ENCODE measurements at places on chromosomes 7 and 10.
A peak's percentile ranks its signal among the peaks of the same experiment; 100 is the strongest.

GRCh38 chr7:135924302-135924701 lies 52.9 kb downstream of the MTPN start:
- no peak for DNase-seq

GRCh38 chr7:85890244-85890811 lies 703.5 kb upstream of the SEMA3D start:
- DNase-seq = peak; percentile 29

GRCh38 chr10:12873172-12873571 lies 128.3 kb downstream of the CCDC3 start:
- no peak for DNase-seq

DNA sequence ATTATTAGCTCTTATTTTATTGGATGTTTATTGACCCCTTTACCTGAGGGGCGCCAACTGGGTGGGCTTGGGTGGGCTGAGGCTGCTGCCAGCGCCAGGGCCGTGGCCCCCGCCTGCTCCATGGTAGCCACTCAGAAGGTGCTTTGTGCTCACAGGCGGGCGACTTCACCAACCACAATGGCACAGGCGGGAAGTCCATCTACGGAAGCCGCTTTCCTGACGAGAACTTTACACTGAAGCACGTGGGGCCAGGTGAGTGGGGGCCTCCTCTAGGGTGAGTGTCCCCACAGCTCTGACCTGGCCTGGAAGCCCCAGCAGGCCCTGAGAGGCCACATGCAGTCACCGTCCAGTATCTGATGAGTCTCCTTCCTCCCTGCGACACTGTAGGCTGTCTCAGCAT lies 4.1 kb downstream of the PPIF start:
- DNase-seq = no peak

GRCh38 chr7:37974711-37975110 lies 54.3 kb downstream of the EPDR1 start:
- DNase-seq = peak; percentile 5

- DNase-seq = no peak
Observed at GRCh38 chr7:80453699-80454340, 58.0 kb downstream of the GNAT3 start.

GRCh38 chr10:63547628-63548360 lies 26.6 kb downstream of the REEP3 start:
- peak; percentile 70 for DNase-seq

DNA sequence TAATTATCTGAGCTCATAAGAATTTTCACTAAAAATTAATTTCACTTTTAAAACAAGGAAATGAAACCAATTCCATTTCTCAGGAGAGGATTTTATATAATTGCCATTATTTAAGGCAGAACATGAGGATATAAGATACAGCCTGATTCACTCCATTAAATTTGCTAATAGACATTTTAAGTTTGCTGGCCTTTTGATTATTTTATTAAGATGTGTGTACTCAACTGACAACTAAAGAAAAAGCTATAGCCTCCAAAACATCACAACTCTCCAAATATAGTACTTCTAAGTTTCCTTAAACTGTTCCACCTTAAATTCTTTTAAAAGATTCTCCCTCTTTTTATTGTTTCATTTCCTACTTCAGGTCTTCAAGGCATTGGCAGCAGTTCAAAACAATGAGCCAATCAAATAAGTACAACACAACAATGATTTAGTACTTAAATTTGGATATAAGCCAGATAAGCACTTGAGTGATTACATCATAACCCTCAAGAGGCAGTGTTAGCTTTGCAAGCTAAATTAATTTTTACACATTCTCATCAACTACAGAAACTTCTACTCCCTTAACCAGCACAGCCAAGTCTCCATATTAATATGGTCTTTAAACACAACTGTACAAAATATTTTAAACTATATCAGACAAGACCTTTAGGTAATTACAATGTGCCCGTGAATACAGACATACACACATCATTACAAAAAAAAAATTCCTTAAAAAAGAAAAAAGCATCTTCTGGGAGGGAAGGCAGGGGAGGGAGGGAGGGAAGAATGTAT lies 121.8 kb downstream of the KMT2C start:
- peak; percentile 96 for DNase-seq

DNA sequence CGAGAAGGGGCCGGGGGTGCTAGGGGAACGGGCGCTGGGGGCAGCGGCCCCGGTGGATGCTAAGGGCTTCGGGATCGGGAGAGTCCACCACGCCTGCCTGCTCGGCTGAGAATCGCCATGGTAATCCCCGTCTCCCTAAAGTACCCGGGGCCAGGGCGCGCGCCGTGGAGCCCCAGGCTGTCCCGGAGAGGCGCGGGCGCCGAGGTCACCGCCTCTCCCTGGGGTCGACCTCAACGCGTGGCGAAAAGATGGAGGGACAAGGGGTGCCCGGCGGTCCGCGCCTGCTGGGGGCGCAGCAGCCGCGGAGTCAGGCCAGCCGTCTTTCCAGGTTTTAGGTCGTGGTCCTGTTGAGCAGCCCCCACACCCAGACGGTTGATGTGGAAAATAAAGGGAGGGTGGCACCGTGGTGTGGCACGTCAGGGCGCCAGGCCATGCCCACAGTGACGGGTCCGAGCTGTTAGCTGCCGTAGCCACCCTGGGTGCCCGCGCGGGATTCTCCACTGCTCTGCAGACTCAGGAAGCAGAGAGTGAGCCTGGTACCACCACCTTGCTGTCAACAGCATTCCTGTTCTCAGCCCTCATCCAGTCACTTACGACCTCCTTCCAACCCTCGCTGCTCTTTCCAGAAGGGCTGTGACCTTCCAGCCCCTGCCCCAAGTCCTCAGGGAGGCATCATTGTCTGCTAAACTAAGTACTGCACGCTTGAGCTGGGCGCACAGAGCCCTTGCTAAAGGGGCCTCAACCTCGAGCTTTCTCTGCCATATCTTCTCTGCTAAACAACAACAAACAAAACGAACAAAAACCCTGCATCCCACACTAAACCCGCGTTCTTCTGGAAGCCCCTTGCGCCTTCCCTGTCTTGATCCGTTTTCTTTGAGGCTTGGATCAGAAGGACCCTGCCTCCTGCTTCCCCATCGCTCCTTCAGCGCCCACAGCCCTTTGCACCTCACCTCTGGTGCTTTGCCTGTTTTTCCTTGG lies 666 bp downstream of the SMKR1 start:
- no peak for DNase-seq

DNA sequence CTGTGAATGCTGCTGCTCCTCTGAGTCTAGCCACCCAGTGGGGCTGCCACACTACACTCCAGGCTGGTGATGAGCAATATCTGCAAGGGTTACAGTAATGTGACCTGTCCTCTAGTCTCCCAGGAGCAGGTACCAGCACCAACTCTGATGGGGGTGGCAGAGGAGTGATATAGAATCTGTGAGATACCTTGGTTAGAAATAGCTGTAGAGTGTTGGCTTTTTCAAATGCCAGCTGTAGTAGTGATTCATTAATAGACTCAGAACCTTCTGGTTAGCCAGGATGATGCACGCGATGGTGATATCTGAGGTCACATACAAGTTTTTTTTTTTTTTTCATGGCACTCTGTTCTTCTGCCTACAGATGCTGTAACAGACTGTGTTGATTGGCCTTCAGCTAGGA lies 757.1 kb downstream of the INHBA start:
- DNase-seq = no peak

GRCh38 chr10:92714152-92714845 lies 24.5 kb downstream of the HHEX start:
- DNase-seq = no peak

DNA sequence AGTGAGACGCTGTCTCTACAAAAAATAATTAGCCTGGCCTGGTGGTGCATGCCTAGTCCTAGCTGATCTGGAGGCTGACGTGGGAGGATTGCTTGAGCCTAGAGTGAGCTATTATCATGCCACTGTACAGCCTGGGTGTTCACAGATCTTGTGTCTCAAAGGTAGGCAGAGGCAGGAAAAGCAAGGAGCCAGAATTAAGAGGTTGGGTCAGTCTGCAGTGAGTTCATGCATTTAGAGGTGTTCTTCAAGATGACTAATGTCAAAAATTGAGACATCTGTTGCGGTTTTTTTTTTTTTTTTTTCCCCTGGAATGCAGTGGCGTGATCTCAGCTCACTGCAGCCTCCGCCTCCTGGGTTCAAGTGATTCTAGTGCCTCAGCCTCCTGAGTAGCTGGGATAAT lies 5.4 kb downstream of the PPIA start:
- no peak for DNase-seq
